ENCODE measurements at places on chromosomes 11 and 22.

- no peak for DNase-seq
These were observed 39.7 kb upstream of the POU2AF2 start for GRCh38 chr11:111205632-111206385.

- DNase-seq, result peak; percentile 68
These were observed at the start of gene TMX2 for GRCh38 chr11:57712256-57713150. Gene TMX2, plus strand, starts transcription at chr11:57712593. Its CDS starts 26 bp downstream, at chr11:57712619.

DNA sequence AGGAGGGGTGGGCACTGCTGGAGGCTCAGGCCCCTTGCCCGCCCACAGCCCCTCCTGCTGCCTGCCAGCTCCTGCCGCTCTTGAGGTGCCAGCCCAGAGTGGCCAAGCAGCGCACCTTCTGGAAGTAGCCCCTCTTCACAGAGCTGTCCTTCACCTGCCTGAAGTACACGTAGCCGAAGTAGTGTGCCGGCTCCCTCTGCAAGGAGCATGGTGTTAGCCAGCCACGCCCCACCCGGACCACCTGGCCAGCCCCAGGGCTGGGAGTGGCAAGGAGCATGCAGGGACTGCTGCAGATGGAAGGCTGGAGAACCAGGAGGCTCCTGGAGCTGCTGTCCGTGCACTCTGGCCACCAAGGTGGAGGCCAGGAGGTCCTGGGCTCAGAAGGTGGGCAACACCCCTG, 9.6 kb downstream of the DENND6B start:
- no peak for DNase-seq

- DNase-seq, result peak; percentile 51
These were observed 22.6 kb downstream of the RTN4RL2 start for GRCh38 chr11:57482782-57483561.

DNA sequence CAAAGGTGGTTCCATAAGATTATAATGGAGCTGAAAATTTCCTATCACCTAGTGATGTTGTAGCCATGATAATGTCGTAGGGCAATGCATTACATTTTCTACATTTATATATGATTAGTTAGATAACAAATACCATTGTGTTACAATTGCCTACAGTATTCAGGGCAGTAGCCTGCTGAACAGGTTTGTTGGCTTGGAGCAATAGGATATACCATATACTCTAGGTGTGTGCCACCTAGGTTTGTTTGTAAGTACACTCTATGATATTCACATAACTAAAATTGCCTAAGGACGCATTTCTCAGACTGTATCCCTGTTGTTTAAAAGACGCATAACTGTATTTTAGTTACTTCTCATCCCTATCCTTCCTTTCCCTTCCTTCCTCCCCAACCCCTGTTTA, 13.6 kb downstream of the PLEKHB1 start:
- no peak for DNase-seq

DNA sequence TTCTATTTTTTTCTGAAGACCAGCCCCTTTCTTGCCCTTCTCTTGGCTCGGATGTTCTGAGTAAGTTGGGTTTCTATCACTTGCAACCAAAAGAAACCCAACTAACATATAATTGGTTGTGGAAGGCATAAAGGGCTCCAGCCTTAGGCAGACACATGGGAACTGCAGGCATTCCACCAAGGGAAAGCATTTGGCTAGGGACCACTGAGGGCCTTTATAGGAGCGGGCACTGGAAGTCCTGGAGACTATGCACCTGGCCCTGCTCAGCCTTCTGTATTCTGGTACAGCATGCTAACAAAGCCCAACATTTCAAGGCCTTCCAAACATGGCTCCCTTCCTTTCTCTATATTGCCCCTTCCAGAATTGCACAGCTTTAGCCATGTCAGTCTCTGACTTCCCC, 17.6 kb upstream of the LMO1 start:
- no peak for DNase-seq

GRCh38 chr22:36900880-36901279, 12.5 kb upstream of the CSF2RB start:
- no peak for DNase-seq

DNA sequence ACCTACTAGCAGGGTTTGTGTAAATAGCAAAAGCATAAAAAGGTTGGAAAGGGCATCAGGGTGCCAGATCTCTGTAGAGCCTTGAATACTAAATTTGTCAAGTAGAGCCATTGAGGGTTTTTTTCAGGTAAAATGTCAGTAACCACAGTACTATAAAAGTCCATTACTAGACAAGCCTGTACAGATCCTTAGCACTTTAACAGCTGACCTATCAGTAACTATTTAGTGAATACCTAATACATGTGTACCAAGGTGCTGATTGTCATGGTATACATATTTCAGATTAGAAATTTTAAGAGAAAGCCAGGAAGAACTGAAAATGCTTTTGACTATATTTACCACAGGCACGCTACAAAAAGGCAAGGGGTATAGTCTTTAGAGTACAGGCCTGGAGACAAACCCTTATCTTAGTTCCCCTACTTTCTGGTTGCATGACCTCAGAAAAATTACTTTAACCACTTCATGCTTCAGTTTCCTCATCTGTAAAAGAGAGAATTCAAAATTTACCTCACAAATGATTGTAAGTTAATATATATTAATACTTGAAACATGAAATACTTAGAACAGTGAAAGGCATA, 57.9 kb downstream of the RAB38 start:
- no peak for DNase-seq

GRCh38 chr11:63906585-63906984, 10.4 kb downstream of the RCOR2 start:
- no peak for DNase-seq

DNA sequence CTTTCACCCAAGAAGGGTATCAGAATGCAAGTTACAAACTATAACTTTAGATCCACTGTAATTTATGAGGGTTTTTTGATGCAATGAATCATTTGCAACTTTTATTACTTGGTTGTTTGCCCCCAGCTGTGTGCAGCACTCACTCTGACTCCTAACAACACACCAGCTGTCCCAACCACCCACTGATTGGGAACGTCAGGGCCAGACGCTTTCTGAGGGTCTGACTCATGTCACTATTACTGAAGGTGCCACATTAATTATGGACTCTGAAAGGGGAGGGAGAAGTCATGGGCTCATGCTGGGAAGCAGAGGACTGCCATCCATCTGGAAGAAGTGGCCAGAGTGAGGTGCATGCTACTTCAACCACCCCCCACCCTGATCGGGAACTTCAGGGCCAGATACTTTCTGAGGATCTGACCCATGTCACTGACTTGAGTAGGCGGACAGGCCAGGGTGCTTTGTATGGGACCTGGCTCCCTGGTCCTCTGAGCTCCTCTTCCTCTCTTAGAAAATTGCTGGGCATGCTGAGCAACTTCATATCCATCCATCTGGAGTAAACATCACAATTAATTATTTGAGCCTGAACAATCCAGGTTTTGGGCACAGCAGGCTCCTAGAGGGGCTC, 44.9 kb upstream of the DRD2 start:
- DNase-seq, result no peak

DNA sequence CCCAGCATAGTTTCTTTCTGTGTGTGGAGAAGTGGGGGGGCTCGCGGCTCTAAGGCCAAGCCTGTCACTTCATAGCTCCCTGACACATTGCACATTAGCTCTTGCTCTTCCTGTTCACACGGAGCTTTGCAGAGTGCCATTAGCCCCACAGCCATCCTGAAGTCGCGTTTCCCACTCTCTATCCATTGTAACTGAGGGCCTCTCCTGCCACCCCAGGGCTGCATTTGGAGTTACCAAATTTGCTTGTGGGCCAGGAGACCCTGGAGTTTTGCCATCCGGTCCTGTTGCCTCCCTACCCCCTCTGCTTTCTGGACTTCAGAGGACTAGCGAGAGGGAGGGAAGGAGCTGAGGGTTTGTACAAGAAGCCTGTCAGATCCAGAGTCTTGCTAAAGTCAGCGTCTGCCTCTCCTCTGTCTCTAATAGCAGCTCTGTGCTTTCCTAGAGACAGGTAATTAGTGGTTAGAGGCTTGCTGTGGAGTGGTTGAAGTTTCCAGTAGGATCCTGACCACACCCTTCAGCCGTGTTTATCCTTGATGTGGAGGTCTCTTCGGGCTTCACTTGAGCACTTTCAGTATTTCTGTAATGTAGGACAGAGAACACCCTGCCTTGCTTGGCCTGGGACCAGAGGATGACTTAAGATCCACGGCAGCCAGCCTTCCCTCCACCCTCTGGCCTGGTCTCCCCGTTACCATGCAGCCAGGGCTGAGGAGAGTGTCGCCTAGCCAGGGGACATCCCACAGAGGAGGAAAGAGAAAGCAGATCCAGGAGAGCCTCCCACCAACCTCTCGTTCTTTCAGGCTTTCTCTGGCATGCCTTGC, 14.1 kb downstream of the DCPS start:
- no peak for DNase-seq

DNA sequence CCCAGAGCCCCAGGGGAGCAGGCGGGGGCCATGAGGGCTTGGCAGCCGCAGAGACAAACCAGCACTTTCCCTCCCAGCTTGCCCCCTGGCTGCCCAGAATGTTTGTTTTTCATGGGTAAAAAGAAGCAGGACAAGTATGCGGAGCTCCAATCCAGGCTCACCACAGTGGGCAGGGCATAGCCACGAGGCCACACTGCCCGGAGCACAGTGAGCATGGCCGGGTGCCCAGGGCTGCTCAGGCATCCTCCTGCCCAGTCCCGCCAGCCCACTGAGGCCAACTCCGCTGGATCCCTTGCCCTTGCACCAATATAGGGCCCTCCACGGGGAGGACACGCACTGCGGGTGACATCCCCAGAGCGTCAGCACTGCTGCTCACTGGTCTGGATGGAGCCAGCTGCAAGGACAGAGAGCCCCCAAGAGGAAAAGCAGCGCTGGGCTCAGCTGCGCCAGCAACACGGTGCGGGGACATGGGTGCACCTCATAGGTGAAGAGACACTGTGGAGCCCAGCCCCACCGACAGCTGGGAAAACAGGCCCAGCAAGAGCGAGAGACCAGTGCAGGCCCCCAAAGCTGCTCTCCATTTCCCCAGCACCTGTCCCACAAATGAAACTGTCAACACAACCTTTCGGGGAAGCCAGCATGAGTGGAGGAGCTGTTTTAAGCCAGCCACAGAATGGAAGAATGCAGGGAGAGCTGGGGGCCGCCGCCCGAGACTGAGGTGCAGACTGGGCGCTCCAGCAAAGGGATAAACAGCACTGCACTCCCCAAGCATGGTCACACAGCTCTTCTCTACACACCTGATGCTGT, 24.8 kb downstream of the ARVCF start:
- DNase-seq, result no peak

- DNase-seq, result no peak
These were observed 16.2 kb downstream of the POU2F3 start for GRCh38 chr11:120256178-120256577.

- DNase-seq, result no peak
These were observed 5.2 kb downstream of the USP2 start for GRCh38 chr11:119376197-119376847.

DNA sequence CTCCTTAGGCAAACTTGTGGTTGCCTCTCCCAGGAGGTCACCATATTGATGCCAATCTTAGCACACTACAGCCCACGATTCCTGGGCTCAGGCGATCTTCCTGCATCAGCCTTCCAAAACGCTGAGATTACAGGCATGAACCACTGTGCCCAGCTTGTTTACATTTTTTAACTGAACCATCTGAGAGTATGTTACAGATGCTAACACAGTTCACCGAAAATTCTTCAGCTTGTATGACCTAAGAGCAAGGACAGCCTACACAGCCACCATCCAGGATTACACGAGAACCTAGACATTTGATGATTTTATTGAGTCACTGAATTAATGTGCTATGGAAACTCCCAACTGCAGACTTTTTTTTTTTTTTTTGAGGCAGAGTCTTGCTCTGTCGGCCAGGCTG, 5.8 kb upstream of the LGALS1 start:
- no peak for DNase-seq

GRCh38 chr11:70540196-70540595, 141.9 kb downstream of the CTTN start:
- DNase-seq, result no peak

GRCh38 chr22:23288301-23289129, 108.2 kb downstream of the BCR start:
- no peak for DNase-seq

GRCh38 chr22:45308957-45309421, 745 bp upstream of the FAM118A start:
- no peak for DNase-seq

DNA sequence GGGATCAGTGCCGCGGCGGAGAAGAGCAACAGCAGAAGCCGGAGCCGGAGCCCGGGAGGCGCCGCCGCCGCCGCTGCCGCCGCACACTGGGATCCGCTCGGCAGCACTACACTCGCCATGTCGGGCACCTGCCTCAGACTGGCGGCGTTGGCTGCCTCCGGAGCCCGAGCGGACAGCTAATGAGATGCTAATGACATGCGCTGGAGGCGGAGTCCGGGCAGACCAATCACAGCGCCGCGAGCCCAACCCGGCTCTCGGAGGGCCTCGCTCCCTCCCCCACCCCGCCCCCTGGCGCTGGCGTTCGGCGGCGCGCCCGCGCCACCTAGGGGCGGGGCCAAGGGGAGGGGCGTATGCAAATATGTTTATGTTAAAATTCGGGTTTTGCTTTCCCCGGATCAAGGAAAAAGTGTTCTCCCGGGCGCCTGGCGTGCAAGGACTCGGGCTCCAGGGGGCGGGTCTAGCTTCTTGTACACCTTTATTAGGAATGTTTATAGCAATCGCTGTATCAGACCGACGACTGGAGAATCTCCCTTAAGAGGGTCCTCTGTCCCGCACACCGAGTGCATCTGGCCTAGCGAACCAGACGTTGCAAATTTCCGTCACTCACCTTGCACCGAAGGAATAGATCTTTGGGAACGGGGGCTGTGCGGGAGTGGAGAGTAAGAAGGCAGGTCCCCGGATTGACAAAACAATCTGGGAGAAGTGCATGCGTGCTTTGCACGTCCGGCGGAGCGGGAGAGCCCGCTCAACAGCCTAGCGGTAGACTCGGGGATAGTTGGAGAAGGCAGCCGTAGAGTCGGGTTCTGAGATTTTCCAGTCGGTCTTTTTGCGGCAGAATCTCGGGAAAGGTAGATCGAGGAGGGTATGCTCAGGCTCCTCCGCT, at the start of gene CADM1:
TSS of gene CADM1 (minus strand) at position 140 of the 883 bp plus-strand sequence.
- DNase-seq, result peak; percentile 11

DNA sequence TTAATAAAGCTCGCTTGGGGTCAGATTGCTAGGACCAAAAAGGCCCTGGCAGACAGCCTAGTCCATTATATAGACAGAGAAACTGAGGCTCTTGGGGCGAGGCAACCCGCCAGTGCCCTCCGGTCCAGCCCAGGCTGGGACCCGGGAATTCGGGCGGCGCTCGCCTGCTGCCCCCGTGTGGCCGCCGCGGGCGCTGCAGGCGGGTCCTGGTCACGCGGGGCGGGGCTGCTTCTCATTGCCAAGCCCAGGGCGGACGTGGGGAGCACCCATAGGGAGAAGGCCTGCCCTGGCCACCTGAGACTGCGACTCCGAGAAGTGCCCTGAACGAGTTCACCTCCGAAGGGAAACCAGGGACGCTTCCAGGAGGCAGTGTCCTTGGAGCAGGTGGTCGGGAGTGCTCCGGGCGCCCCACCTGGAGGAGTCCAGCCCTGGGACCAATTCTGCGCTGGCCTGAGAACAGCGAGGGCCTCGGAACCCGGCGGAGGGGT, 36.0 kb upstream of the CSNK1E start:
- DNase-seq, result peak; percentile 59
